ENCODE measurements at places on chromosomes 11 and 22.

DNA sequence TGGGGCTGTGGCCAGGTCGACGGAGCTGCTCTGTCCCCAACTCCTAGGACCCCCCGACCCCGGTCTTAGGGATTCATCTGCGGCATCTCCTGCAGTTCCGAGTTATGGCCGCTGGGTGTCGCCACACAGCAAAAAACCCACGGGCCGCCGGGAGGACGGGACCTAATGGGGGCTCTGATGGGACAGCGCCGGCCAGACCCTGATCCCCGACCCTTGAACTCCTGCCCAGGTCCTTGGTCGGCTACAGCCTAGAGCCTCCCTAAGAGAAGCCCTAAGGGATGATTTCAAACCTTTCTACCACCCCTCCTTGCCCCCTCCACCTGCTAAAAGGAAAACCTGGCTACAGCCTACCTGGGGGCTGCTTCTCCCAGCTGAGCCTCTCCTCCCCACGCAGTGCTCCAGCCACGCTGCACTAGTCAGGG, 30.8 kb upstream of the LRRC10B start:
- peak; percentile 43 for DNase-seq

GRCh38 chr11:78654071-78654470, 79.4 kb upstream of the NARS2 start:
- no peak for DNase-seq

DNA sequence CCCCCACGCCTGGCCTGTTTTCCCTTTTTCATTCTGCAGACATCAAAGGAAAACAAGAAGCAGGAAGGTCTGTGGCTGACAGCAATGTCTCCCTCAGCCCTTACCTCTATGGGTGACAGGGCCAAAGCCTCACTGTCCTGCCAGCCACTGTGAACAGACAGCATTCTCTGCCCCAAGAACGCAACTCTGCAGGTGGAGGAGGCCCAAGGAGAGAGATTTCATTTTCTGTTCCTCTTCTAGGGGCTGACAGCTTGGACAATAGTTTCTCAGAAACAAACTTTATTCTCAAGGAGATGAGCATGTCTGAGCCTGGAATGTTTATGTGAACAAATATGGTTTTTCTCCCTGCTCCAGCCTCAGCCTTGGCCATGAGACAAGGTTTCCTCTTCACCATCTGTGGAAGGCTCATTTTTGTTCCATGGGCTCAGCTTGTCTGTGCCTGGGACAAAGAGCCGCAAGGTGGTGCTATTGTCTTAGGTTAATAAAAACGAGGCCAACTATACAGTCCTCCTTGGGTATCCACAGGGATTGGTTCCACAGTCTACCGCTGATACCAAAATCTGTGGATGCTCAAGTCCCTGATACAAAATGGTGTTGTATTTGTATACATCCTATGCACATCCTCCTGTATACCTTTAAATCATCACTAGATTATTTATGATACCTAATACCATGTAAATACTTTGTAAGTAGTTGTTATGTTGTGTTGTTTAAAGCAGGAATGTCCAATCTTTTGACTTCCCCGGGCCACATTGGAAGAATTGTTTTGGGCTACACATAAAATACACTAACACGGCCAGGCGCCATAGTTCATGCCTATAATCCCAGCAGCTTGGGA, 5.8 kb downstream of the PIWIL3 start:
- DNase-seq = peak; percentile 21

DNA sequence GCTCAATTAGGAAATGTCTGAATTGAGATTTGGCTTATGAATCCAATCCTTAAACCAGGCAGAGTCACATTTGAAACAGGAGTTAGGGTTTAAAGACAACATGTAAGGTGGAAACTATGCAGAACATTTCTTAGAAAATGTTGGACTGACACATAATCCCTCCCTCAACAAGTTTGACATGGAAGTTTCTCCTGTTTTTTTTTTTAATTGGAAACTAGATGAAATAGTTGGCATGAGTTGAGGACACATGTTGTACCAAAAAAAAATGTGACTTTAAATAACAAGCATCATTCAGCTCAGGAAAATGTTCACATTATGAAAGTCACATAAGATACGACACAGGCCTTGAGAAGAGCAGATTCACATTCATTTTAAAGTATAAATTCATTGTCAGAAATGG, 154.9 kb upstream of the DDI1 start:
- no peak for DNase-seq

DNA sequence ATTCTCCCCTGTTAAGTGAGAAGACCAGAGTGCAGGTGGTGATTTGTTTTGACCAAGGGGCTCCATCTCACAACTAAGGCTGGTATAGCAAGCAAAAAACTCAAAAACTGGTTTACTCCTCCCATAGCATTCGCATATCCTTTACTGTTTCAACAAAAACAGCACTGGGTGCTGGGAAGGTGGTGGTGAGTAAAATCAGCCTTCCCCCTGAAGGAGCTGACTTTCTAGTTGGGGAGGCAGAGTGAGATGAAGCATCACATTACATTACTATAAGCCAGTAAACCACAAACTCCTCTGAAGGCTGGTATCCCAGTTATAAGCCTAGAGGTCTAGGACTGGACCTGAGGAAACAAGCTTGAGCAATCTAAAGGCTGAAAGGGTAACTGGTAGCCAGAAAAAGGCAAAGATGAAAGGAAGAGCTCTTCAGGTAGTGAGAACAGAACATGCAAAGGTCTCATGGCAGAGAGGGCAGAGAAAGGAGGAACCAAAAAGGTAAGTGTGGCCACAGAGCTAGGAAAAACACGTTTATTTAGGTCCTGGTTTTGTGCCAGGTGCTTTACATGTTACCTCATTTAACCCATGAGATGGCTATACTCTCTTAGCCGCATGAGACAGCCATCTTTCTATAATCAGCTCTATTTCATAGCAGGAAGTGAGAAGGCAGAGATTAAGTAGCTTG, 22.3 kb downstream of the TMEM123 start:
- no peak for DNase-seq

GRCh38 chr22:38967451-38968450, 10.3 kb downstream of the APOBEC3A start:
- DNase-seq = no peak

- DNase-seq = no peak
These were observed 25.1 kb downstream of the B3GAT1 start for GRCh38 chr11:134386945-134387344.

DNA sequence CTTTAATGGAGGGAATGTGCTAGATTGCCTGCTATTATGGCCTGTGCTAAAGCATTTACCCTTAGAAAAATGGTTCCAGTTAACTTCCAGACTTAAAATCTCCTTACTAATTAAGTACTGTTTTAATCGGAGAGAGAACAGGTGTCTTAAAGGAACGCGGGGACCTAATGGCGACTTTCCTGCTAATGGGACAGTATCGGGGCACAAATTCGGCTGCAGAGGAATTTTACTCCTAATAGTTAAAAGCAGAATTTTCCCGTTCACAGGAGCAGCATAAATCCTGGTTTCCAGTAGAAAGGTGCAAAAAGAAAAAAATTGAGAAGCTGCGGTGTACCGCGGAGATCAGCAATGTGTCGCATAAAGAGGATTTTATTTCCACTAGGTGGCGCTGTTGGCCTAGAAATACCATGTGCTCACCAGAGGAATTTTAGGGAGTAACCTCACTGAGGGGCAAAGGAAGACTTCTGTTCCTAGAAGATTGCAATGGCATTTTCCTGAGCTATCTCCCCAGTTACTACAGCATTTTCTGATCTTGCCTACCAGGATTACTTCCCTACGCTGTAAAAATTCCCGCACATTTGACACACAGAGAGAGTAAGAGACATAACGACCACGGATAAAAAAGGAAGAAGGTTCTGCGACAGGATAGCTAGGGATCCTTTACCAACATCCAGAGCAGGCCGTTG, 44.5 kb downstream of the ZNF280B start:
- DNase-seq = peak; percentile 39

GRCh38 chr11:34013898-34014571, 37.5 kb upstream of the CAPRIN1 start:
- DNase-seq = no peak

- DNase-seq = no peak
These were observed 9.6 kb downstream of the GRIK4 start for GRCh38 chr11:120521176-120521575.

DNA sequence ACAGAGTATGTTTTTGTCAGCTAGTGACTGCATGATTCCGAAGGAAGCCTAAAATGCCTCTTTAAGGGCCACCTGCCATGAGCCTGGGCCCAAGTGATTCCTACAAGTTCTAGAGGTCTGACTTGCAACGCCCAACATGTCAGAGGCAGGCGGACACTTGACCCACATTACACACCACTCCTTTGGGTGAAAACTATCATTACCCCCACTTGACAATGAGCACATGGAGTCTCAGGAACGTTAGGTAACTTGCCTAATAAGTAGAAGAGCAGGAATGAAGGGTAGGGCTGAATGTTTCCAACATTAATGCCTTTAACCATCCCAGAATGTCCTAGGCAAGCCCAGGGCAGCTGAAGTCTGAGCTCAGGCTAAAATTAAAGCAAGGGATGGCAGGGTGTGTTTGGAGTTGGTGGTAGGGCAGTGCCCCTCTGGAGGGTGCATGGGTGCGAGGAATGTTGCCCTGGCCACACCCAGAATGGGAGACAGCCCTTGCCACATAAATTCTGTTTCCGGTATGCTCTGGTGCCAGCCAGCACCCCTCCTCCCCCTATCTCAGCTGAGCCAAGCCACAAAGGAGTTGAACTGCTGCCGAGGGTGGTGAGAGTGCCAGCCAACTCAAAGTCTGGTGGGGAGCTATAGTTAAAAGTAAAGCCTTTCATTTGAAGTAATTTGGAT, 2.5 kb downstream of the PLAAT2 start:
- DNase-seq = no peak

GRCh38 chr11:8265681-8266241, 2.1 kb upstream of the LMO1 start:
- no peak for DNase-seq

DNA sequence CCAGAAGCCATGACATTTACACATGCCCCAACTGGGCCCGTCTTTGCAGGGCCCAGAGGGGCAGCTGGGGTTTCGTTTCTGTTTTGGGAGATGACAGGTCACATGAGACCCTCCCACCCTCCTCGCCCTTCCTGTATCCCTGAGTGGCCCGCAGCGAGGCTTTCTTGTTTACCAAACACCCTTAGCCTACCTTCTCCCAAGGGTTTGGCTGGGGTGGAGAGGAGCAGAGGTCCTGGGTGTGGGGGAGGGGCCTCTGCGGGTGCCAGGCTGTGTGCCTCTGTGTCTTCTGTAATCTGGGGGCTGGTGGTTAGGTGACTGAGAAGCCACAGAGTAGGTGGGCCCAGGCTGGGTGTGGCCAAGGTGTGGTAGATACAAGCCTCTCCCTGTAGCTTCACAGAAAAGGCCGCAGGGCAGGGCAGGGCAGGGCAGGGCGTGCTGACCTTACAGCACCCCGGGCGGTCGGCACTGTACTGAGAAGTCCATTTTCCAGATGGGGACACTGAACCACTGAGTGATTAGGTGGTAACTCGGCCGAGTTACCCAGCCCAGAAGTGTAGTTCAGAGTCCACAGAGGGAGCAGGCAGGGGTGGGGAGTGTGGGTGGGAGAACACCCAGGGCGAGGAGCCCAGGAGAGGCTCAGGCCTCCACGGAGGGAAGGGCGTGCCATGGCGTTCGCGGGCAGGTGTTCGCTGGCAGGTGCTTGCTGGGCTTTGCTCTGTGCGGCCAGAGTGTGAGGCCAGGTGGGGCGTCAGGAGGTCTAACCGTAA, 8.7 kb downstream of the PRR5 start:
- no peak for DNase-seq

DNA sequence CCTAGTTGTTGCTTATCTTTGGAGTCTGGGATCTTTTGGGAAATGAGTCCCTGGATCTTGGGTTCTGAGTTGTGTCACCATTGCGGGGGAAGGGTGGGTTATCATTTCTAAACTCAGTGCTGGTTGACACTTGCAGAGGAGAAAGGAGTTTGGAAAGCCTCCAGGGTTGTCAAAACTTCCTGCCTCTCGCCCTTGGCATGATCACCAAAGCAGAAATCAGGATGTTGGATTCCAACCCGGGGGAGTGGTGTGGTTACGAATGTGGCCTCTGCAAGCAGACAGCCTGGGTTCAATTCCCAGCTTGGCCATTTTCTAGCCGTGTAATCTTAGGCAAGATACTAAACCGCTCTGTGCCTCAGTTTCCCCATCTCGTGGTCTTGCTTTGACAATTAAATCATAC, 24.3 kb downstream of the CD6 start:
- no peak for DNase-seq

DNA sequence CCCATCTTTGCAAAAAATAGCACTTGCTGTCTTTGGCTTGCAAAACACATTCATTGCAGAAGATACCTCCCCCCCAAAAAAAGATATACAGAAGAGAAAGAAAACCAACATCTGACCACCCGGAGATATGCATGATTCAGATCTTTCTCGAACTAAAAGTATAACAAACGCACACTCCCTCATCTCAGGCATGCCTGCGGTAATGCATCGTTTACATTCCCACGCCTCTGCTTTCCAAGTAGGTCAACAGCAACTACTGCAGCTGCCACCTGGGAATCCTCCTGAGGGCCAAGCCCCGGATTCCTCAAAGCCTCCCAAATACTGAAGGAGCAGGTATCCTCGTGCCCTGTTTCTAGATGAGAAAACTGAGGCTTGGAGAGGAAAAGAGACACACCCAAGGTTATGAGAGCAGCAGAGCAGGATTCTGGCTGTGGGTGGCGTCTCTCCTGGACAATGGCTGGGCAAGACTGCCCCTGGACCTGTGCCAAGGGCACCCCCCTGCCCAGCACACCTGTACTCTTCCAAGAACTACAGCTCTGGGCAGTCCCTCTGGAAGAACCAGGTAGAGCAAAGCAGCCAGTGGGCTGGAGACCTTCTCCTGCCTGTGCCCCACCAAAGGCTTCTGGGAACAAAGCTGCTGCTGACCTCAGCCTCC, 38.1 kb downstream of the NUP50 start:
- DNase-seq = no peak

DNA sequence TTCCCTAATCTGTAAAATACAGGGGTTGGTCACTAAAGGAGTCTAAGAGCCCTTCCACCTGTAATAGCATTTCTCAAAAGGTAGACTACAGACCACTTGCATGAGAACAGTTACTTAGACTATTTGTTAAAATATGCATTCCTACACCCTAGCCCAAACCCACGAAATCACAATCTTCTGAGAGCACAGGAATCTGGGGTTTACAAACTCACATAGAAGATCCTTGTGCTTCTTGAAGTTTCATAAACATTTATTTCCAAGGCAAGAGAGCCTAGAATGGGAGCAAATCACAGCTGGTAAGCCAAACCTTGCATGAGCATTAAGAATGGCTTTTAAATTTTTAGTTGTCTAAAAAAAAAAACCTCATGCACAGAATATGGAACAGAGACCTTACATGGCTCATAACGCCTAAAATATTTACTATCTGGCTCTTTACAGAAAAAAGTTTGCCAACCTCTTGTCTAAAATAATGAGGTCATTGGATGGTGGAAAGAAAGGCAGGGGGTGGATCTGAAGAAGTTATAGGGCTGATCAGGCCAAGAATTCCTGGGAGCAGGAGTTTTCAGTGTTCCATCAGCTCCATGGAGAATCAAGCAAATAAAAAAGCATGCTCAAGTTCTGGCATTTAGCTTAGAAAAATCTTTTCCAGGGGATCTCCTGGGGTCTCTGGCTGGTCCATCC, 133.4 kb downstream of the CCDC34 start:
- DNase-seq = no peak

All from effector CD4-positive, alpha-beta T cell (primary cell).